T follicular helper cell (primary cell): ENCODE measurements at places on chromosomes 1 and 21.

DNA sequence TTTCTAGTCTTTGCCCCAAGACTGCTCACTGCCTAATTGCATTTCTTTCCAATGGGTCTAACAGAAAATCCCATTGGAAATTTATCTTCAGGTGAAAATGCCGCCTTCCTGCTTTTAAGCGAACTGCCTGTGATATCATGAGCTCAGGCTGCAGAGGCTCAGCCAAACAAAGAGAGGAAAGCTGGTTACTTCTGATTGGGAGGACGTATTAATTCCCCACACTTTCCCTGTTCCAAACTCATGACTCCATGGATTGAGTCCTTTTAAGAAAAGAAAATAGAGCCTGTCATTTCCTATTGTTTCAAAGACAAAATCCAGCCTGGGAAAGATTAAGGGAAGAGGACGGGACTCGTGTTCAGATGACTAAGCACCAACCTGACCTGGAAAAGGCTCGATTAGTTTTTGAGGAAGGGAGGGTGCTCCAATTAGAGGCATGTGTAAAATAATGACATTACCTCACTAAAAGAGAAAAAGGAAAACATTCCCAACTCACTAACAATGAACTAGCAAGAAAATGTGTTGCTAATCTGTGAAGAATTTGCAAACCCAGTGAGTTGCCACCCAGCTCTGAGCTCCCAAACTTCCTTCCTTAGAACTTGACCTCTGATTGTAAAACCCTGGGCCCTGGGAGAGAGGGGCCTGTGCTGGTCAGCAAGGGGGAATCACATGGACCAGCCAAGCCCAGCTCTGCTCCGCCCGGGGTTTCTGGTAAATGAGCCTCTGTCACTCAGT lies 61.2 kb downstream of the TCP10L start:
- no peak for DNase-seq

DNA sequence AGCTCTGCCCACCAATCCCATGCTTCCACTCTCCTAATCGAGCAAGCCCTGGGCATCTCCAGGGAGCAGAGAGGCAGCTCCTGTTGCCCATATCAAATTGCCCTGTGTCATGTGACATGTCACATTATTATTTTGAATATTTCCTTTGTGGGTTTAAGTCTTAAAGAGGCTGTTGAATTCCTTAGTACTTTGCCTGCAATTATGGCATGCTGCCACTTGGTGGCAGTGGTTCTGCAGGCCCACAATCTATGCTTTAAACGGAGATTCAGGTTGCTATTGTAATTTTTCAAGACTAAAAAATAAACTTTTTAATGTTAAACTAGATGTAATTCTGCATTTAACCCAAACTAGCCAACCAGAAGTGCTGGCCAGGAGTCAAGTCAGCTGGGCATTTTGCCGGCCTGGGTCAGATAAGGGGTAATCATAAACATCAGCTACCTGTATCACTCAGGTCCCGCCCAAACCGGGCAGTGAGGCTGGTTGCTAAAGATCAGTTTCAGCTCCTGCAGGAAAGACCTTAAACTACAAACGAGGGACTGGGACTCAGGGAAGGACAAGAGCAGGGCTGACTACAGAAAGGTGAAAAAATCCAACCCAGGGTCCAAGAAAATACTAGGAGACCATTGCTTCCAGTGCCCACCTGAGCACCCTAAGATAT lies 37.3 kb upstream of the ARHGEF16 start:
- no peak for DNase-seq

- DNase-seq, result no peak
Measured at GRCh38 chr1:107451715-107452114, 310.9 kb downstream of the NTNG1 start.

GRCh38 chr1:225318706-225319575 lies 108.9 kb downstream of the LBR start:
- DNase-seq, result no peak

- no peak for DNase-seq
Measured at GRCh38 chr1:44790968-44791801, 3.2 kb upstream of the BEST4 start.

GRCh38 chr1:90969241-90969640 lies 52.6 kb downstream of the ZNF644 start:
- no peak for DNase-seq

GRCh38 chr1:41709331-41709730 lies 209.4 kb downstream of the HIVEP3 start:
- DNase-seq, result no peak

DNA sequence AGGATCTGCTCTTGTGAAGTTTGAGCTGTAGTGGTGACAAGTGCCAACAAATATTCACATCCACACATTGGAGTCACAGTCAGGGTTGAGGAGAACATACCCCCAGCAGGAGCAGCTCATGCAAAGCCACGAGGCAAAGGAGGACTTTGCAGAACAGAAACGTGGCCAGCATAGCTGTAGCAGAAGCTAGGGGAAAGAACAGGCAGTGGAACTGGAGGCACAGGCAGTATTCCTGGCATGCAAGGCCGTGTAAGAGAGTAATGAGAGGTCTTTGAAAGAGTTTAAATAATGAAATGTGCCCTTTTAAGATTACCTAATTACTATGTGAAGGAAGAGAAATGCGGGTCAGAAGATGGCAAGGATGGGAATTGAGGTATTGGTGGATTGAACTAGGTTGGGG lies 40.9 kb upstream of the IKBKE start:
- DNase-seq, result no peak

DNA sequence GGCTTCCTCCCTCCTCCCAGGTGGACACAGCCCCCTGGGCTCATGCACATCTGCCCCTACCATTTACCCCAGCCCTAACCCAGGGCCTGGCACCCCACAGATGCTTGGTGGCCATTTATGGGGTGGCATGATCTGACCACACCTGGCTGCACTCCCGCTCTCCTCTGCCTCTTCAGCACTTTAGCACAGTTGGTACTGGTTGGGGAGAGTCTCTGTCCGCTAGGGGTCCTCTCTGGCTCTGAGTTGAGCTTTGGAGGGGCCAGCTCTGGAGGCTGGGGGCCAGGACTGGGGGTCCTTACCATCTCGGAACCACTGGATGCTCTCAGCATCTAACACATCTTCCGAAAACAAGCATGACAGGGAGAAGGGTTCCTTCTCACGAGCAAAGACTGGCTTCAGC lies 17.4 kb downstream of the MYOM3 start:
- DNase-seq, result no peak

DNA sequence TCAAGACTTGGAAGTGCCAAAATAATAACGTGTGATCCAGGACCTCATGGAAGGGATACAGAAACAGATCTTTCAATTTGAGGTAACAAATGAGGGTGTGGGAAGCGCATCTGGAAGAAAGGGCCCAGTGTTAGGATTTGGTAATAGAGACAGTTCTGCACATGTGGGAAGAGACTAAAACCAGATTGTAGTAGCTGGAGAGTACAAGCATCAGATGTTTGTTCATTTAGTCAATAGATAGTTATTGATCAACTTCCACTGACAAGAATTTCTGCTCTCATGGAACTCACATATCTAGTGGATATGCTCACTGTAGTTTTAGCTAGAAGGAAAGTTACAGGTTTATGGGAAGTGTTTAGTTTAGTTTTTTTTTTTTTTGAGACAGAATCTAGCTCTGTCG lies 153.6 kb downstream of the TLR5 start:
- DNase-seq, result no peak

DNA sequence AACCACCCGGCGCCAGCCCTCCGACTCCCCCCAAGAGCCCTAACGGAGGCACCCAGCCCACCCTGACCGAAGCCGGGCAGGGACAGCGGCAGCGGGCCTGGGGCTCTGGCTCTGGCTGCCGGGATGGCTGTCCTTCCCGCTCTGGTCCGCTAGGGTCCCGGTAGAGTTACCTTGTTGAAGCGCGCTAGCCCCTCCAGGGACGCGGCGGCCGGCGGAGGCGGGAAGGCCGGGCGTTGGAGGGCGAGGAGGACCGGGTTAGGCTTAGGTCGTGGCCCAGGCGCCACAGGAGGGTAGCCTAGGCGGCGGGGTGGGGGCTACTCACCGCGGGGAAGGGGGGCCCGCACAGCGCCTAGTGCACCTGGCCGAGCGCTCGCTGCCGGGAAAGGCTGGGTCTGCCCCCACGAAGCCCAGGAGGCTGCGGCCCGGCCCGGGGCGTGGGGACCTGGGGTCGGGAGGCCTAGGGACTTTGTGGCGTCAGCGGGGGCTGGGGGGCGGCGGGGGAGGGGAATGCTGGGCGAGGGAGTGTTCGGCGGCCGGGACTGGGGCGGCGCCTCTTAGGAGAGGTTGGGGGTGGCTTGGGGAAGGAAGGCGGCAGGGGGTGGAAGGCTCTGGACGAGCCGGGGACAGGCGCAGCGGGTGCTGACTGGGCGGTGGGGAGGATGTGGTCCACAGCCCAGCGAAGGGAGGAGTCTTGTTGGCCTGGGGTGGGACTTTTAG lies at the start of gene TRIM17:
TRIM17 (minus strand) TSS at position 645 of the 717 bp plus-strand sequence. CDS start 1,789 bp downstream, outside the sequence.
- peak; percentile 6 for DNase-seq

GRCh38 chr21:42829417-42829816 lies 49.9 kb downstream of the WDR4 start:
- DNase-seq, result no peak

- DNase-seq, result no peak
Measured at GRCh38 chr1:43284065-43284464, 1.3 kb downstream of the C1orf210 start.

- DNase-seq, result no peak
Measured at GRCh38 chr21:46092811-46093667, 4.9 kb upstream of the COL6A2 start.

GRCh38 chr21:27315373-27315772 lies 348.5 kb upstream of the ADAMTS5 start:
- no peak for DNase-seq

- no peak for DNase-seq
Measured at GRCh38 chr21:45889961-45890360, 91.6 kb upstream of the COL6A1 start.

GRCh38 chr1:183996040-183996384 lies 41.5 kb downstream of the COLGALT2 start:
- no peak for DNase-seq

DNA sequence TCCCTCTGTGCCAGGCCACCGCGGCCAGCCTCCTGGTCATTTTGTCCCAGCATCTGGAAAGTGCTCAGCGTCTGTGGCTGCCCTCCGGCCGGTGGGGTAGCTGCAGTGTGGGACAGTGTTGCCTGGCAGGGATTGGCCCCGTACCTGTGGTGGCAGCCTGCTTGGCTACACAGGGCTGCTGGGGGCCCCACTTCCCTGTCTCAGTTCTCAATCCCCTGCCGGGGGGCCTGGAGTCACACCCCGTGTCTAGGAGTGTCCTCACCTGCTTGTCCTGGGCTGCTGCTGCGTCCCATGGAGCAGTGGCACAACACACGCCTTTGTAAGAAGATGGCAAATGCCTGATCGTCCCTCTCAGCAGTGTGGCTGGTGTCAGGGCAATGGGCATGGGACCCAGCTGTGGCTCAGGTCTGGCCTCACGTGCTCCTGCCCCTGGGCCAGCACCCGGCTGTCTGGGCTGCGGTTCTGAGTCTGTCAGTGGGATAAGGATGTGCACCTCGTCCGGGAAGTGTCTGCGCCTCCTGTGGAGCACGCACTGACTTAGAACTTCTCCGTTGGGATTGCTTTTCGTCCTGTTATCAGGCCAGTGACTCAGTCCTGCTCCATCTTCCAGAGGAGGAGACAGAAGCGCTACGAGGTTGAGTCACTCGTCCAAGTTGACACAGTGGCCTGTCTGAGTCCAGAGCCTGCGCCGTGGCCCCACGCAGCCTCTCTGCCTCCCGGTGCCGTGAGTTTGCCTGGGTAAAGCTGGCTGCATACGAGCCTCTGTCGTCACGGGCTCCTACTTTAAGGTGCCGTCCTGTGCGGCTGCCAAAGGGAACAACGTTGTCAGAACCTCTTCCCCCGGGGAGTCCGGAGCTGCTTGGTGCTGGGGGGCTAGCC lies 41.0 kb downstream of the CRYAA start:
- DNase-seq, result no peak

- DNase-seq, result no peak
Measured at GRCh38 chr1:185739967-185740366, 5.8 kb downstream of the HMCN1 start.

DNA sequence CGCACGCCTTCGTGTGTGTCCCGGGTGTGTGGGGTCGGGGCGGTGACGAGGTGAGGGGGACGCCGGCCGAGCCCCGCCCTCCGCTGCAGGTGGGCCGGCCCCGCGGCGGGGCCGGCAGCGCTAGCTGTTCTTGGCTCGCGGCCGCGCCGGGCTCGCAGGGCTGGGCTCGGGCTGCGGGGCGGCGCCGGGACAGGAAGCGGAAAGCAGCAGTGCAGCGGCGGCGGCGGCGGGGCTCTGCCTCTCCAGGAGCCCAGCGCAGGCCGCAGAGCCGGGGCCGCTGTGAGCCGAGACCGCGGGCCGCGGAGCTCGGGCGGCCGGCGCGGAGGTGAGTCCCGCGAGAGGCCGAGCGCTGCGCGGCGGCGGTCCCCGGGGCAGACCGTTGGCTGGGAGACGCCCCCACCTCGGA lies at the start of gene VANGL1:
VANGL1 (plus strand) TSS at position 209 of the 406 bp plus-strand sequence. CDS start 9,444 bp downstream, outside the sequence.
- no peak for DNase-seq

DNA sequence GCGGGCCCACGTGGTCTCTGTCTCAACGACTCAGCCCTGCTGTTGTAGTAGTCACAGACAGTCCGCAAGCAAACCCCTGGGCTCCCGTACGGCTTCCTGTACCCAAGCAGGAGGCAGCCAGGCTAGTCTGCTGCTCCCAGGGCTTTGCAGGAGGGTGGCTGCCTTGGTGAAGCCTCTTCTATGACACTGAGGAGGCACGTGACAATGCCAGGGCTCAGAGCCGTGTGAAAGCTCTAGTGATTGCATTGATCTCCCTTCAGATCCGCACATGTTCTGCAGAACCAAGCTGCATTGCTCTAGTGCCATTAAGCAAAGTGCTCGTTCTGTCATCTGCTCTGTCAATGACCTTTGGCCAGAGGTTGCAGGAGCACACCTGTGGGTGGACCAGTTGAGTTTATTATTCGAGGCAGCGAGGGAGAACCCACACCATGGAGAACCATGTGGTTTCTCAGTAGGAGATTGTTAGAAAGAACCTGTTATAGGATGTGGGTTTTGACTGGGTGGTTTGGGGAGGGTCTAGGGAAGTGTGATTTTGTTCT lies 18.0 kb downstream of the UMODL1 start:
- peak; percentile 6 for DNase-seq

DNA sequence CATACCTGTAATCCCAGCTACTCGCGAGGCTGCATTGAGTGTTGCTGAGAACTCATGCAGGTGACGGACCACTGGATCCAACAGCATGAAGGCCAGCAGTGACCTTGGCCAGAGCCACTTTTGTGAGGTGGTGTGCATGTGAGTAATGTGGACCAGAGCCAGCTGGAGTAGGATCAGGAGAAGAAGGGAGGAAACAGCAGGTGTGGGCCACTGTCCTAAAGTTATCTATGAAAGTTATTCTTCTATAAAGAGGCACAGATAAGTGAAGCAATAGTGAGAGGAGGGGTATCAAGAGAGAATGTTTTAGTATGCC lies 47.8 kb downstream of the TCP10L start:
- no peak for DNase-seq

- peak; percentile 34 for DNase-seq
Measured at GRCh38 chr1:199113265-199113869, 474.5 kb downstream of the PTPRC start.

DNA sequence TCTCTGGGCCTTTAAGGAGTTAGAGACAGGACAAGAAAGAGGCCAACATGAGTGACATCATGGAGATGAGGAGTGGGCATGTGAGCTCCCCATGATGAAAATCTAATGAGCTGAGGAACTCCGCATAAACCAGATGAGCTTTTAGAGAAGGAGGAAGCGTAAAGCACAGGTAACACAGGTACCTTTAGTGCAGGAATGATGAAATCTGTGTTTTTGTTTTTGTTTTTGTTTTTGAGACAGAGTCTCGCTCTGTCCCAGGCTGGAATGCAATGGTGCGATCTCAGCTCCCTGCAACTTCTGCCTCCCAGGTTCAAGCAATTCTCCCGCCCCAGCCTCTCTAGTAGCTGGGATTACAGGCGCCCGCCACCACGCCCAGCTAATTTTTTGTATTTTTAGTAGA lies 12.7 kb upstream of the FAM89A start:
- no peak for DNase-seq
